Spleen (tissue), 13 donors: ENCODE measurements at places on chromosomes 5 and 9. TPM values are rescaled to one million over a fixed set of nuclear protein-coding genes. Genes with fewer than 3 reads are reported as not detected.

GRCh38 chr5:74105126-74105780 lies 479.3 kb downstream of the ARHGEF28 start:
- DNase-seq: no peak

DNA sequence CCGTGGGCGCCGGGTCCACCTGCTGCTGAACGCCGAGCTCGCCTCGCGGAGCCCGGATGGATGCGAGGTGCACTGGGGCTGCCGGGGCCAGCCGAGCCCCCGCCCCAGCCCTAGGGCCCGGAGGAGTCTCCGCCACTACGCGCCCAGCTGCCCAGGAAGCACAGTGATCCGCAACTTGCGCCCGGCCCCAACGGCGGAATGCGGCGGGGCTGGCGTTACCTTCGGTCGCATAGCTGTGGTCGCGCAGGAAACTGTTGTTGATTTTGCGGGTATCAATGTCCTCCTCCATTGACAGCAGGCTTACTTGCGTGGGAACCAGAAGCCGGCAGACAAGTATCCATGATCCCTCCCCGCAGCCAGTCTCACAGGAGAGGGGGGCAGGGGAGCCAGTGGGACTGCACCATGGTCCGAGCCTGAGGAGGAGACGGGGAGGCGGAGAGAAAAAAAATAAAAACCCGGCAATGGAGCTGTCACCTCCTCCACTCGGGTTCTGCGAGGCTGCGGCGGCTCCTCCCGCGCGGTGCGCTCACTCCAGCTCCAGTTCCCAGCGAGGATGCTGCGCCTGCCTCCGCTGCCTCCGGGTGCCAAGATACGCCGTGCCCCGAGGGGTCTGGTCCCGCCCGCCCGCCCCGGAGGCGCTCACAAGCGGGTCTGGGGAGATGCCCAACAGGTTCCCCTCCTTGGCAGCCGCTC lies 628 bp downstream of the PPP2R2B start:
- DNase-seq: peak; percentile 82

GRCh38 chr9:93301291-93301811 lies 117.4 kb downstream of the WNK2 start:
- DNase-seq: peak; percentile 69

DNA sequence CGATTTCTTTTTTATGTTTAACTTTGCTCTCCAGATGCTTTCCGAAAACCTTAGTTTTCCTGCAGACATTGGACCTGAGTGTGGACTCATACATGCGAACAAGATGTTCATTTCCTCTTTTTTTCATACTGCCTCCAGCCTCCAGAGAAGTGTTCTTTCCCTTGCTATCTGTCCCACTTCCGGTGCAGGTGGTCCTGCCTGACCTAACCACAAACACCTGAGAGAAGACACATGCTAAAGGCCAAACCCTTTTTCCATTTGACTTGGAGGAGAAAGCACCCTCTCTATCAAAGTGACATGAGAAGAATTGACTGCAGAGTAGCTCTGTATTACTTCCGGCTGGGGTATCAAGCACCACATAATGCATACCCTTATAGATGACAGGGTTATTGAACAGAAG lies 334.0 kb downstream of the ARHGEF28 start:
- DNase-seq: no peak

DNA sequence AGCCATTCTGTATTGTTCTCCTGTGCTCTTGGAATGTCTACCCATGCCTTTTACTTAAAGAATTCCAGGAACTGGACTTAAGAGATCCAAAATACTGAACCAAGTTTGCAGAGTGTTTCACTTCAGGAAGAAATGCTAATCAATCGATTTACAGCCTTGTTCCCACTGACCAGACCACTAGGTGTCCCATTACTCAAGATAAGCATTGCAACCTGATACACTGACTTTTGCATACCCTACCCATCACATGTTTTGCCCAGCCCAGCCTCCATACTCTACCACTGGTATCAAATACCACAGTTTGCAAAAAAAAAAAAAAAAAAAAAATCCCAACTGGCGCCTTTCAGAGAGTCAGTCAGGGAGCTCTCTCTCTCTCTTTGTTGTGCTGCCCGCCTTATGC lies 550.8 kb downstream of the CDH9 start:
- no peak for DNase-seq

DNA sequence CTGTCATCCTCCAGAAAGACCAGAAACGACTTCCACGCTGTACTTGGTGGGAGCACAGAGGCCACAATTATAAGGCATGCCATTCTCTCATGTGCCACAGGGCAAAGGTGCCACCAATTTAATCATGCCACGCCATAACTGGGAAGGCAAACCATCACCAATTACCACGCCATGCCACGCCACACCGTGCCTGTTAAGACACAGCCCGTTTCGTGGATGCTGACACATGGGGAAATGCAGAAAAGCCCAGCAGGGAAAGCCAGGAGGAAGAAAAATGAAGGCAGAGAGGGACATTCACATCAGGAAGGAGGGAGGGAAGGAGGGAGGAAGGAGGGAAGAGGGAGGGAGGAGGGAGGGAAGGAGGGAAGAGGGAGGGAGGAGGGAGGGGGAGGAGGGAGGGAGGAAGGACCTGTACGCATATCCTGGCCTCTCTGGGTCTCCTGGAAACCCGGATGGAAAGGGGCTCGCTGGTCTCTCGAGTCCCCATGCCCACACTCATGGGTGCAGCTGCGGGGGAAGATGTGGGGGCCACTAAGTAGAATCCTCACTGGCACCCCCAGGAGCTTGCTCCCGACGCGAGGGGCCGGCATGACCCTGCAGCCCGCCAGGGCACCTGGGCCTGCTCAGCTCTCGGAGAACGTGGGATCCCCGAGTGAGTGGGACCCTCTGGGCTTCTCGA lies 61.7 kb upstream of the UBAC1 start:
- DNase-seq: no peak

- DNase-seq: no peak
These were observed 215.8 kb upstream of the CYLC2 start for GRCh38 chr9:102779356-102779755.

GRCh38 chr9:96478829-96479371 lies 28.9 kb downstream of the HABP4 start:
- DNase-seq: no peak

GRCh38 chr5:912280-913091 lies 19.8 kb downstream of the TRIP13 start:
- DNase-seq: no peak

DNA sequence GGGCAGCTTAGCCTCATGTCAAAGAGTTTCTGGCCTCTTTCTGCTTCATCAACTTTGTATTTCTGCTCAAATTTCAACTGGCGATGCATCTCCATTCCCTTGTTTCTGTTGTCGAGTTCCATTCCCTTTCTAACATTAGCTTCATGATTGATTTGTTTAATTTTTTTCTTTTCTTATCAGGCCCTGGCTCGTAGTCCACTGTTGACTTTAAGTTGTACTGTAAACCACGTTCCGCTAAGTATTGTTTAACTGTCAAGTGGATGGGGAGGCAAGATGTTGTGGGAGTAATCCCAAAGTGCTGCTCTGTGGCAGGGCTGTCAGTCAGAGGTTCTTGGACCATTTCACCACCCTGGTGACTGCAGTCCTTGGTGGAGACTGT lies 309.1 kb downstream of the PSAT1 start:
- no peak for DNase-seq

- no peak for DNase-seq
These were observed 51.9 kb downstream of the NEK6 start for GRCh38 chr9:124309667-124310084.

DNA sequence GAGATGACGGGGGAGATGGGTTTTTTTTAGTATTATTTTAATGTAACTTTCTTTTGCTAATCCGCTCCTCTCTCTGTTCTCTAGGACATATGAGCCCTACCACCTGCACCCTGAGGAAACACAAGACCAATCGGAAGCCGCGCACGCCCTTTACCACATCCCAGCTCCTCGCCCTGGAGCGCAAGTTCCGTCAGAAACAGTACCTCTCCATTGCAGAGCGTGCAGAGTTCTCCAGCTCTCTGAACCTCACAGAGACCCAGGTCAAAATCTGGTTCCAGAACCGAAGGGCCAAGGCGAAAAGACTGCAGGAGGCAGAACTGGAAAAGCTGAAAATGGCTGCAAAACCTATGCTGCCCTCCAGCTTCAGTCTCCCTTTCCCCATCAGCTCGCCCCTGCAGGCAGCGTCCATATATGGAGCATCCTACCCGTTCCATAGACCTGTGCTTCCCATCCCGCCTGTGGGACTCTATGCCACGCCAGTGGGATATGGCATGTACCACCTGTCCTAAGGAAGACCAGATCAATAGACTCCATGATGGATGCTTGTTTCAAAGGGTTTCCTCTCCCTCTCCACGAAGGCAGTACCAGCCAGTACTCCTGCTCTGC lies 4.8 kb downstream of the MSX2 start:
- DNase-seq: no peak

DNA sequence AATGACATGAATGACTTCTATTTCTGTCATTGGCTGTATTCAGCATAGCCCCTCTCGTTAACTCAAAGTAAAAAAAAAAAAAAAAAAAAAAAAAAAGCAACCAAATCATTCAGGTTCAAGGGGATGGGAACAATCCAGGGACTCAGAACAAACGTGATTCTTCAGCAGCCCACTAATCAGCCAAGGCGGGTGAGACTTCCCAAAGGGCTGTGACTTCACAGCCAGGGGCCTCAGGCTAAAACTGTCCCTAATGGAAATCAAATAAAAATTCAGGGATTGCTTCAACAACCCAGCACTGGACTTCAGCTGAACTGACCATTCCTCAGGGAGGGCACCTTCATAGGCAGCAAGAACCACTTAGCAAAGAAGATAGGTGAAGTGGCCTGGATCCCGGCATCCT lies 86.2 kb upstream of the FAM169A start:
- DNase-seq: no peak

DNA sequence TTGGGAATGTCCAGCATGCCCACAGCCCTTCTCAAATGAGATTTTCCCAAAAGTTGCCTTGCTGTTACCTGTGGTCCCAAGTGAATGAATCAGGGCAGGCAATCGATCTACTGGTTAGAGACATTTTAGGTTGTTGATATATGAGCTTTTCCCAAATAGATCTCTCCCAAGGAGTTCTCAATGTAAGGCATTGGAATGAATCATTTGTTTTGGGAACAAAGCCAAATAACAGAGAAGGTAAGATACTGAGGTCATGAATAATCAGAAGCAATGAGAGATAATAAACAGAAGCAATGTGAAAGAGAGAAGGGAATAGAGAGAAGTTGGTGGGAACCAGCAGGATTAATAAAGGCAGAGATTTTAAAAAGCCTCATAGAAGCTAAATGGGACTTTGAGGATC lies 93.6 kb upstream of the FER start:
- no peak for DNase-seq

- DNase-seq: no peak
These were observed 104.3 kb downstream of the PDE4D start for GRCh38 chr5:59789197-59789596.

DNA sequence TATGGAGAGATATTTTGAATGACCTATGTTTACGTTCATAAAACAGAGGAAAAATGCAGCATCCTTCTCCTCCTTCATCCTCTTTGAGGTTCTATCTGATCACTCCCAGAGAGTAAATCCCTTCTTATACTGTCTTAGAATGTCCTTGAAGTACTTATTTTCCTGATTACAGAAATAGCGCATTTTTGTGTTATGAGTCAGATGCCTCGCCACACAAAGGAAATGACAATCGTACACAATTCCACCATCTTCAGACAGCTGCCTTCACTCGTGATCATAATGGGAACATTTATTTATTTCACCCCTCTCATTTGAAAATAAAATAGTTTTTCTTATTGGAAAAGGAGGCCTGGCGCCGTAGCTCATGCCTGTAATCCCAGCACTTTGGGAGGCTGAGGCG lies 2.4 kb upstream of the GLT6D1 start:
- DNase-seq: no peak

- peak; percentile 88 for DNase-seq
These were observed 247.7 kb upstream of the ANKRD55 start for GRCh38 chr5:56480705-56481427.

DNA sequence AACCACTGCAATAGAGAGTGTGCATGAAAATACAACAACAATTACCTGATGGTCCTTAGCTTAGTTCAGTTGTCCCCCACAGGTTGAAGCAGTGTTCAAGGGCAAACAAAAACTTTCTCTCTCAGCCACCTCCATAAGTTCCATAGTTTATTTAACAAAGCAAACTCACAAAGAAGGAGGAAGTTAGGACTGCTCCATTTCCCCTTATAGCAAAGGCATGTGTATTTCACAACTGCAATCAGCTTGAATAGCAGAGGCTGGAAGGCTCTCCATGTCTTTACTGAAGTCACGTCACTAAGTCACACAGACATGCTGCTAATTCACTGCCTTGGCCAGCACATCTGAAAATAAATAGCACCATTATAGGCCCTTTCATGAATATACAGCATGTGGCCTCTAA lies 43.3 kb downstream of the DOCK8 start:
- DNase-seq: no peak

GRCh38 chr9:99035313-99035712 lies 69.6 kb upstream of the TGFBR1 start:
- DNase-seq: no peak

PCDHAC2 gene
- total RNA-seq: 5.8 TPM

SELENOP gene
- 1,474 TPM for total RNA-seq

GNA14 gene
- 12.8 TPM for total RNA-seq

TMOD1 gene
- total RNA-seq: 4.0 TPM

LPAR1 gene
- 63.8 TPM for total RNA-seq

SLC36A2 gene
- total RNA-seq: not detected

SOHLH1 gene
- total RNA-seq: not detected

ENTREP1 gene
- 0.74 TPM for total RNA-seq

FOXD4L4 gene
- total RNA-seq: not detected

RNF14 gene
- 60.2 TPM for total RNA-seq
